Right lobe of liver (tissue), 6 donors: ENCODE measurements at places on chromosomes 3 and 15.

DNA sequence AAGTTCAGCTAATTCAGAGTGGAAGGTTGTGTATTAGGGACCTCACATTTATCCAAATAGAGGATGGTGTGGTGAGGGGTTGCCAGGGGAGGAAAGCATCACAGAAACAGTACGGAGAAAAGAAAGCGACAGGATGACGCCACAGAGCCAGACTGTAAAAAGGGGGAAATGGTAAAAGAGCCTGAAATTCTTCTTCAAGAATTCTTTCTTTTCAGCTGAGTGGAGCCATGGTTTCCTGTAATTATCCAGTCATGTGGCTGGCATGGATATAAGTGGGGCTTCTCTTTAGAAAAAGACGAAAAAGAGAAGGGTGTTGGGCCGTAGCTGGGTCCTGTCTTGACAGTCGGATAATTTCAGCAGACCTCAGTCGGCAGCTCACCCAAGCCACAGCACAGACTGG lies 24.5 kb upstream of the PSMD6 start:
- DNase-seq = no peak

DNA sequence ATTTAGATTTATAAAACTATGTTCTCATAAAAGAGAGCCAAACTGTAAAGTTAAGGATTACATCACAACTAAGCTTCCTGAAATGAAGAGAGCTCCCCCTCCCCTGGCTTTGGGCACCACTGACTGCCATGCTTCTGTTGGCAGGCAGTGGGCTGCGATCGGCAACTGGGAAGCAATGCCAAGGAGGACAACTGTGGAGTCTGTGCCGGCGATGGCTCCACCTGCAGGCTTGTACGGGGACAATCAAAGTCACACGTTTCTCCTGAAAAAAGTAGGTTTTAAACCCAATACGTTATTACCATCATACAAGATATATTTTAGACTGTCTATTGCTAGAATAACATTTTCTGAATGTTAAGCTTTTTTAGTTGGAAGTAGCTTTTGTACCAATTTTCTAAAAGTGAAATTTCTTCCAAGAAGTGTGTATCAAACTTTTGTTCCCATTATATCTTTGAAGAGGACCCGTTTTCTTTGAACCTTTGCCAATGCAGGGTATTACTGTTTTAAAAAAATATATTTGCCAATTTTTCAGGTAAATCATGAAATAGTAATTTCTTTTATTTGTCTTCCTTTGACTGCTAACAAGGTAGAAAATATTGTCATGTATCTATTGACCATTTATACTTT lies 184.1 kb downstream of the ADAMTSL3 start:
- peak; percentile 59 for DNase-seq

GRCh38 chr3:140204271-140204984 lies 269.4 kb downstream of the CLSTN2 start:
- no peak for DNase-seq

GRCh38 chr15:90609242-90610180 lies 79.8 kb downstream of the CRTC3 start:
- no peak for DNase-seq

GRCh38 chr15:62390791-62391640 lies 225.9 kb upstream of the C2CD4B start:
- DNase-seq = peak; percentile 67

- no peak for DNase-seq
Observed at GRCh38 chr3:18445401-18446148, 20.4 kb upstream of the SATB1 start.

- no peak for DNase-seq
Observed at GRCh38 chr15:41560572-41560874, 1.5 kb downstream of the TYRO3 start.

- DNase-seq = no peak
Observed at GRCh38 chr15:78050441-78050809, 27.1 kb downstream of the TBC1D2B start.

- DNase-seq = no peak
Observed at GRCh38 chr3:20424086-20424485, 238.1 kb upstream of the SGO1 start.

GRCh38 chr15:59157840-59158700 lies 48.6 kb upstream of the LDHAL6B start:
- no peak for DNase-seq

GRCh38 chr3:42876401-42876800 lies 722 bp upstream of the CYP8B1 start:
- DNase-seq = peak; percentile 52

DNA sequence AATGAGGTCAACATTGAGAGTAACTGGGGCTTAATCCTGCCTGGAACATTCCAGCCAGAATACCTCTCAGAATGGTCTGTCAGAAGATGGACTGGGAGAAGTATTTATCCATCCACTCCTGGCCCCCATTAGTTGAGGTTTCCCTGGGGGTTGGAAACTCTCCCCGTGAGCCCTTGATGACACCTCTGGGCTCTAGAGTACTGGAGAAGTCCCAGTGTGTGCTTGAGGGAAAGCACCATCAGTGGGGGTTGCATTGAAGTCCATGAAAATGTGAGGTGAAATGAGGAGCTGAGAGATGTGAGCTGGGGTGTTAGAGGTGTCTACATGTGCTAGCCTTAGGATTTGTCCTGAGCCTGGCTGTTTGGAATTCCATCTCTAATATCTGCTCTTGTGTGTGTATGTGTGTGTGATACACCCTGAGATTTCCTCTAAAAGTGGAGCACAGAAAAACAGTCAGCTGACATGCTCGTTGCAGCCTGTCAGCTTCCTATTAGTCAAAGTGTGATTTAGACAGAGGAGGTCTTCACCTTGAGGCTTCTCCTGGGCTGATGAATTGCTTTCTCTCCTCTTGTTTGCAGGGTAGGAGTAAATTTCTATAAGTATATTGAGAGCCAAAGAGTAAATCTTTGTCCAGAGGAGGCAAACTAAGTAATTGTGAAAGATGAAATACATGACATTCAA lies 67.6 kb downstream of the NR1D2 start:
- DNase-seq = no peak

DNA sequence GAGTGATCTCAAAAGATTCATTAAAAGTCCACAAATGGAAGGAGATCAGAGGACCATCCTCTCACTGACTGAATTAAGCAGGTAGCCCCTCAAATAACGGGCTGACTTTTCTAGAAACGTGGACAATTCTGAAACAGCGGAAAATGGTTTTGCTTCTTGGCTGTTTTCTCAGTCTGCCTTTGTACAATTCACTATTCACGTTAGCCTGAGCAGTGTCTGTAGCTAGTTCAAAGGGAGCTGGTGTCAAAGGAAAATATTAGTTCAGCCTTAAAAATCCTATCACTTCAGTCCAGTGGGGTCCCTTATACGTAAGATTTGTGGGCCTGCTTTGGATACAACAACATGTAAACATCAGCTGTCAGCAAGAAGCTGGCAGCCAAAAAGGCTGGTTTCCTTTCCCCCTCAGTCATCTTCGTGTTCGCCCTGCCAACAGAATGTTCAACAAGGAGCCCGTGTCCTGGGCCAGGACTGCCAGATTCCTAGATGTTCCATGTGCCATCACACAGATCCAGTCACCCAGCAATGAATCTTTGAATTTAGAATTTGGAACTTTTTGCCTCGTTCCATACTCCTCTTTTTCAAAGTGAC lies 19.3 kb downstream of the LMCD1 start:
- no peak for DNase-seq

DNA sequence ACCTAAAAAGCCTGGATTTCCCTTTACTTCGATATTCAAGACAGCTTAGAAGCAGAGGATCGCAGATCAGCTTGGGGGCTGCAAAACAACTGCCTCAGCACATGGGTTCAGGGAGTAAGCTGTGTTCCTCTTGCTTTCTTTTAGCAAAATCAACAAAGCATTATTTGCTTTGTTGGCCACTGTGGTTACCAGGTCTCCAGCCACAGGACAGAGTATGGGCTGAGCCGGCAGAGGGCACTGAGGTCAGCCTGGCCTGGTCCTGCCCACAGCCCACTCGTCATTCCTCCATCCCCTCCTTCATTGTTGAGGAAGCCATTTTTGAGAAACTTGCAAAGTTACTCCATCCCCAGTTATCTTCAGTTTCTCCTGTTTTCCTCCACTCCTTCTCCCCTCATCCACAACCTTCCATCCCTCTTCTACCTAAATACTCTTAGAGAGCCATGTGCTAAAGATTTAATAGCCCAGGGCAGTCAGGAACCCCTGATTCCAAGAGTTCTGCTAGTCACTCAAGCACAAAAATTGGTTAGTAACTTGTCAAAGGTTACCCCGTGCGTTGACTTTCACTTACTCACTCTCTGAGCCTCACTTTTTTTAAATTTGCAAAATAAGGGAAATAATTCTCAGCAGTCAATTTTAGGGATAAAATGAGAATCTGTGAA lies 60.0 kb upstream of the HES1 start:
- DNase-seq = peak; percentile 72

- DNase-seq = no peak
Observed at GRCh38 chr3:97952280-97952679, 20.0 kb downstream of the RIOX2 start.

GRCh38 chr3:143989461-143989860 lies 17.8 kb downstream of the DIPK2A start:
- DNase-seq = no peak

DNA sequence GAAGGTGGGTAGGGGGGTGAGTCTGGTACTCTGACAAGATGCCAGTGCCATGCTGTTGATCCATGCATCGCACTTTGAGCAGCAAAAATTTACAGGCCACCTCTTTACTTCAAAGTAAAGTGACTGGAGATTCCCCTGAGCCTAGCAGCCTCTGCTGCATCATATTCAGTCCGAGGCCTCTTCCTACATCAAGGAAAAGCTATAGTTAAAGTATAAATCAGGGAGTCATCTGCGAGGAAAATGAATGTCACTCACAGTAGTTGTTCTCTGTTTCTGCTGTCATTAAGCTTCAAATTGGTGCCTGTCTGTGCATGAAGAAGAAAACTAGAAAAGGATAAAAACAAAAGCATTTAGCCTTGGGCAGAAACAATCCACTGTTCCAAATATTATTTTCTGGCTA lies 706.2 kb downstream of the TBL1XR1 start:
- DNase-seq = no peak

GRCh38 chr3:37631686-37632085 lies 230.0 kb upstream of the CTDSPL start:
- no peak for DNase-seq

- no peak for DNase-seq
Observed at GRCh38 chr3:50128001-50128400, 27.1 kb upstream of the SEMA3F start.

- DNase-seq = no peak
Observed at GRCh38 chr3:96000966-96001365, 813.4 kb upstream of the EPHA6 start.

- DNase-seq = no peak
Observed at GRCh38 chr3:171688002-171688401, 122.3 kb downstream of the PLD1 start.

GRCh38 chr3:29481969-29482767 lies 201.3 kb downstream of the RBMS3 start:
- no peak for DNase-seq

DNA sequence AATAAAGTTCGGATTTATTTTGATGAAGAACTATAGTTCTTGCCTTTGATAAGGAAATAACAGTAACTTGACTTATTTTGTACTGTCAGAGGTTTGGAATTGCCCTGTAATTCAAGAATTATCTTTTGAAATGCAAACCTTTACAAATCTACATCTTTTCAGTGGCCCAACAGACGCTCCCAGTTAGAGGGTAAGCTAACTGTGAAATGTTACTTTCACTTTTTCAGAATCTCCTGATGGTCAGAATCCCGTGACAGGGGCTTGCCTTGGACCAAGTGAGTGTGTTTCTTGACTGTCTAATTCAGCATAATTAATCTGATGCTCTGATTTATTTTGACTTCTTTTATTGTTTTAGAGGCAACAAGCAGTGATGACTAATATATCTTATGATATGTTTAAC lies 262.5 kb downstream of the PLOD2 start:
- DNase-seq = no peak
